ENCODE measurements at places on chromosomes 2 and 18. TPM values are rescaled to one million over a fixed set of nuclear protein-coding genes. Genes with fewer than 3 reads are reported as not detected.

GRCh38 chr2:5464657-5465056, 227.5 kb upstream of the SOX11 start:
- H3K4me3 ChIP-seq: no peak overlapping the region
- no peaks in the 10 kb centered on the region for H3K36me3 ChIP-seq
- H3K4me1 ChIP-seq: no peaks in the 10 kb centered on the region
- no peak overlapping the region for H3K27ac ChIP-seq
- no peak for DNase-seq

- no peaks in the 10 kb centered on the region for H3K36me3 ChIP-seq
- no peaks in the 10 kb centered on the region for H3K27me3 ChIP-seq
- H3K27ac ChIP-seq: no peak overlapping the region
- no peaks in the 10 kb centered on the region for H3K4me1 ChIP-seq
- no peak overlapping the region for H3K4me3 ChIP-seq
Observed at GRCh38 chr2:198638577-198638976, 819.2 kb downstream of the SATB2 start.

GRCh38 chr2:199757233-199757870, 93.6 kb downstream of the FTCDNL1 start:
- H3K27ac ChIP-seq: no peak overlapping the region
- H3K36me3 ChIP-seq: no peaks in the 10 kb centered on the region
- H3K4me1 ChIP-seq: no peaks in the 10 kb centered on the region
- H3K4me3 ChIP-seq: no peak overlapping the region

The KLHL14 gene
- not detected for total RNA-seq

- DNase-seq: no peak
- no peaks in the 10 kb centered on the region for H3K27me3 ChIP-seq
- no peaks in the 10 kb centered on the region for H3K36me3 ChIP-seq
- no peak overlapping the region for H3K27ac ChIP-seq
- H3K4me1 ChIP-seq: no peaks in the 10 kb centered on the region
Observed at GRCh38 chr2:99662761-99663341, 173.0 kb upstream of the REV1 start.

The C18orf54 gene
- total RNA-seq: 2.0 TPM

DNA sequence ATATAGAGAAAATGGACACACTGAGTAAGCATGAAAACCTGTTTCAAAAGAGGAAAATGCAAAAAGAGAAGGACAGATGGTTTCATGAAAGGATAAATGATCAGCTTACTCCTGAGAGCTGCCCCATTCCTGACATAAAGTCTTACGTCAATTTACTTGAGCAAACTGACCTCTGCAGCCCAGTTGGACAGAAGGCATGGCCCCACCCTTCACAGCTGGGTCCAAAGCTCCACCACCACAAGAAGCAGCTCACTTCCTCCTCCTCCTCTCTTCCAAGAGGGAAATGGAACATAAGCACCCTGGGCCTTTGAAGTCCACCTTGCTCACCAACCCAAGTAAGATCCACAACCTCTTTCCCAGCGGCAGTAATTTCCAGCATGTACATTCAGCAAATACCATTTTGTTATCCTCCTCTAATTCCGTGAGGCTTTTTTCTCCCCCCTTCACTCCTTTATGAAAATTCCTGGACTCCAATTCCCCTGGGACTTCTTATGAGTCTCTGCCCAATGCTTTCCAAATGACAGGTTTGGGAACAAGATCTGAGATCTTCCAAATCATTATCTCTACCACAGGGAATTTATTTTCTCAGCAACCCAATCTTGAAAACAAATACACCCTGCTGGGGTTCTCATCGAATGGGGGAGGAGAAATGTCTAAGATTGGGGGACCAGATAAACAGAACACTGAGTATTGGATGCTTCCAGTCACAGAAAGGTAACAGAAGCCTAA, 10.1 kb downstream of the COL4A4 start:
- no peak for DNase-seq
- no peaks in the 10 kb centered on the region for H3K27me3 ChIP-seq
- no peaks in the 10 kb centered on the region for H3K36me3 ChIP-seq
- no peaks in the 10 kb centered on the region for H3K4me1 ChIP-seq
- H3K27ac ChIP-seq: no peak overlapping the region

The LIPG gene
- not detected for total RNA-seq

The LRP2 gene
- total RNA-seq: not detected

DNA sequence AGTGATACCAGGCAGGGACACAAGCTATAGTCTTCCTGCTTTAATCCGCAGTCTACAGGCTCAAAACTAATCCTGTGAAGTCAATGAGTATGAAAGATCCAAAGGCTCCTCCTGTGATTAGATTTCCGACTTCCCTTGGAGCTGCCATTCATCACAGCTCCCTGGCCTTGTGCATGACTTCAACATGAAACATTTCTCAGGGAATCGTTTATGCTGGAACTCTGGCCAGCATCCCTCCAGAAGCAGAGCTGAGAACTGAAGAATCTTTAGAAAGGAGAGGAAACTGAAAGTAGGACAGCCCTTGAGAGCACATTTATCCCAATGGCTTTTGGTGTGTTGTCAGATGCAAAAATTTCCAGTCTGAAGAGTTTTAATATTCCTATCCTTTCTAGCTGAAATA, 84.3 kb upstream of the SESTD1 start:
- H3K27ac ChIP-seq: no peak overlapping the region
- no peaks in the 10 kb centered on the region for H3K27me3 ChIP-seq
- no peak overlapping the region for H3K4me3 ChIP-seq
- no peaks in the 10 kb centered on the region for H3K36me3 ChIP-seq
- DNase-seq: no peak

The SNORC gene
- 0.47 TPM for total RNA-seq

The MFSD6 gene
- total RNA-seq: 36.7 TPM

GRCh38 chr2:23460228-23460627, 75.2 kb downstream of the KLHL29 start:
- no peak overlapping the region for H3K4me3 ChIP-seq
- DNase-seq: no peak
- no peak overlapping the region for H3K27ac ChIP-seq
- H3K4me1 ChIP-seq: no peaks in the 10 kb centered on the region
- H3K36me3 ChIP-seq: no peaks in the 10 kb centered on the region
- H3K27me3 ChIP-seq: peaks cover 3% of the 10 kb centered on the region

DNA sequence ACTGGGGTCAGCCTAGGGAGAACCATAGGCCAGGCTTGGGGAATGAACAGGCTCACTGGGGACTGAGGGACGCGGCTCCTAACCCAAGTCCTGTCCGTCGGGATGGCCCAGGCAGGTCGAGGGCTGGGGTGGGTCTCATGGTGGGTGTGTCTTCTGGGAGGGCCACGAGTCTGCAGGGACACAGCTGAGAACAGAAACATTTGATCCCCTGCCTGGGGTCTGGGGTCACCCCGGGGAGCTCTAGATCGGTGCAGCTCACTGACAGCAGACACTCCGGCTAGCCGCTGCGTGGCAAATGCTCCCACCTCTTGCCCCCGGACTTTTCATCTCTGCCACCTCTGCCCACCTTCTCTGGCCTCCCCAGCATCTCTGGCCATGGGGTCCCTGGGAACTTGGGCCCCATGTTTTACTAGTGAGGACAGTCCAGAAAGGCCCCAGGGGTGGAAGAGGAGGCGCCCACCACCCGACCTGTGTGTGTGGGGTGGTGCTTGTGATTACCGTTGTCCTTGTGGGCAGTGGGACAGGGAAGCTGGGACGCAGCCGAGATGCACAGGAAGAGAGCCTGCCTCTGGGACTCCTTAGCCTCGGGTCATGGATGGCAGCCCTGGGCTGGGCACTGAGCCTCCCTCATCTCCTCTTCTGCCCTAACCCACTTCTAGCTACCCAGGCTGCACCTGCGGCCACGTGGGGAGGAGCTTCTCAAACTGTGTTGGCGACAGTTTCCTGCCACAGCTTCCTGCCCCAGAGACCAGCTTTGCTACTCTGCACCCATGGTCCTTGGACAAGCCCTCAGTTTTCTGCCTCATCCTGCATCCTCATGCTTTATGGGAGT, 4.9 kb downstream of the ZAP70 start:
- peaks cover 24% of the 10 kb centered on the region for H3K36me3 ChIP-seq
- H3K27ac ChIP-seq: peak overlapping the region; percentile 71
- peaks cover 87% of the 10 kb centered on the region for H3K4me1 ChIP-seq
- peak; percentile 88 for DNase-seq
- H3K4me3 ChIP-seq: peak overlapping the region; percentile 69

The HTR2B gene
- not detected for total RNA-seq

GRCh38 chr18:22034276-22034675, 135.1 kb upstream of the GATA6 start:
- no peak overlapping the region for H3K4me3 ChIP-seq
- no peaks in the 10 kb centered on the region for H3K4me1 ChIP-seq
- DNase-seq: no peak
- no peaks in the 10 kb centered on the region for H3K36me3 ChIP-seq

GRCh38 chr2:172013396-172013795, 13.6 kb downstream of the METAP1D start:
- H3K4me3 ChIP-seq: no peak overlapping the region
- DNase-seq: no peak
- no peaks in the 10 kb centered on the region for H3K27me3 ChIP-seq
- H3K36me3 ChIP-seq: no peaks in the 10 kb centered on the region
- no peak overlapping the region for H3K27ac ChIP-seq
- H3K4me1 ChIP-seq: peaks cover 14% of the 10 kb centered on the region

DNA sequence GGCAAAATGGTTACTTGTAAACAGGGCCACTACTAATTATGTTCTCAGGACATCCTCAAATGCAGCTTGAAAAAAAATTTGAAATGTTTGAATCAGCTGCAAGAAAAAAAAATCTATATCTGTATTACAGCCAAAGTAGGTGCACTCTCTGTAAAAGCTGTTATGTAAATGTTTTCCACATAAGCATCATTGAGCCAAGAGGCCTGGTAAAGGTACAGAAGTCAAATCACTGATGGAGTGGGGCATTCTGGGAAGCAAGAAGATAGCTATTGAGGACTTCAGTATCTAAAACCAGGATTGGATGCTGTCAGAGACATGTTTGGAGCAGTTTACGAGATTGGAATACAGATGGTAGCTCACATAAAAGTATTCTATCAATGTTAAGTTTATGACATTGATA, 80.3 kb downstream of the MAPRE2 start:
- H3K4me1 ChIP-seq: peaks cover 47% of the 10 kb centered on the region
- H3K4me3 ChIP-seq: no peak overlapping the region
- no peak overlapping the region for H3K27ac ChIP-seq

DNA sequence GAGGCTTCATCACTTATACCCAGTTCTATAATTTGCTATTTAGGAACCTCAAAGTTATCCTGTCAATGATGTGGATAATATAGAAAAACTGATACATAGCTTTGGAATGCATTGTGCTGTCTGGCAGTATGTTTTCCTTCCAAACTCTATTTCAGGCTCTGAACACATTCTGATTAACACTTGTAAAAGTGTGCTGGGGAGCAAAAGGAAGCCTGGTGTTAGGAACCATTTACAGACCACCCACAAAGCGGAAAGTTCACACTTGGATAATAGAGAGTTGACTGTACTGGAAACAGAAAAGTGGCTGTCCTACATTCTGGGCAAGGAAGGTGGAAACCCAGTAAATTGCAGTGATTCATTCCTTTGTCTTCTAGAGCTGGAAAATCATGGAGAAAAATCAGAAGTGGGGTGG, 114.5 kb upstream of the ZFP36L2 start:
- H3K27ac ChIP-seq: no peak overlapping the region
- peaks cover 4% of the 10 kb centered on the region for H3K36me3 ChIP-seq

DNA sequence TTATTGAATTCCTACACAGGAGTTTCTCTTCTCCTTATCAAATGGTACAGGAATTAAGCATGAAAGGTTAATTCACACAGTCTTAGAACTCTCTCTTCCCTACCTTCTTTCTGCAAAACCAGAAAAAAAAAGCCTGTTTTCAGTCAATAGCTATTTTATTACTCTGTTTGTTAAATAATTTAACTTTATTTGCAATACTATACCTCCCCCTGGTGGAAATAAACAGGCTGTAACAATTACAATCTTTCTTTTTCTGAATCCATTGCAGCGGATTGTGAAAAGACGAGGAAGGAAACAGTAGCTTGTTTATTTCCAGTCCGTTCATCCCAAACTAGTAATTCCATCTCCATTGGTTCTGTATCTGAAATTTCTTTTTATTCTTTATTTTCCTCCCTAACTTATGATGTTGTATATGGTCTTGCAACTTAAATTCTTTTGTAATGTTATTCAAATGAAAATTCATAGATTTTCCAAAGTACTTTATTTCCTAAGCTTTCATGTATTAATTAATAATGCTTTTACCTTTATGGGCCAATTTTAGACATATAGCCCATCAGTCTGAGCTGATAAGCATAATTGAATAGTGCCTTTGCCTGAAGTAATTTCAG, 165.2 kb downstream of the SH3BP4 start:
- no peak overlapping the region for H3K4me3 ChIP-seq
- H3K36me3 ChIP-seq: no peaks in the 10 kb centered on the region
- H3K27ac ChIP-seq: no peak overlapping the region
- DNase-seq: peak; percentile 46
- no peaks in the 10 kb centered on the region for H3K4me1 ChIP-seq
- peaks cover 7% of the 10 kb centered on the region for H3K27me3 ChIP-seq

The KCTD1 gene
- total RNA-seq: 3.8 TPM

DNA sequence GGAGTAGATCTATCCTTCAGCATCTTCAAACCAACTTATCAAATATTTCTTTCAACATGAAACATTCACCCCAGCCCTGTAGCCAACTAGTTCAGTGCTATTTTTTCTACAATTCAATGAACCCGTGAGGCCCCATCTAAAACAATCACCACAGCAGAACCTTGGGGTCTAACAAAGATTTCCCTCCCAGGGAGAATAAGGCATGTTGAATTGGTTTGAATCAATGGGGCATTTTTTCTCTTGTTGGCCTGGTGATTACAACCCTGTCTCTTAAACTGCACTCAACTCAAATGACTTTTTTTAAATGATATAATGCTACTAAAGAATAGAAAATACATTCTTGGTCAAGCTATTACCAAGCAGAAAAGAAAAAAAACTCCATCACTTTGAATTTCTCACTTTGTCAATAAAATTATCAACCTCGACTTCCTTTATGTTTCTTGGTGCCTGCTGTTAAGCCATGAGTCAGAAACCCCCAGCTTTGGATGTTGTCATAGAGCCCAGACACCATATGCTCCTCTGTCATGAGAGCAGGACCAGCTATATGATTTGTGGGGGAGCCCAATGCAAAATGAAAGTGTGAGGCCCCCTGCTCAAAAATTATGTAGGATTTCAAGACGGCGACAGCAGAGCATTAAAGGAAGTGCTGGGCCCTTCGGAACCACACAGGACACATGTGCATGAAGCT, 282.4 kb downstream of the MEIS1 start:
- no peak for DNase-seq
- no peaks in the 10 kb centered on the region for H3K4me1 ChIP-seq
- H3K4me3 ChIP-seq: no peak overlapping the region

DNA sequence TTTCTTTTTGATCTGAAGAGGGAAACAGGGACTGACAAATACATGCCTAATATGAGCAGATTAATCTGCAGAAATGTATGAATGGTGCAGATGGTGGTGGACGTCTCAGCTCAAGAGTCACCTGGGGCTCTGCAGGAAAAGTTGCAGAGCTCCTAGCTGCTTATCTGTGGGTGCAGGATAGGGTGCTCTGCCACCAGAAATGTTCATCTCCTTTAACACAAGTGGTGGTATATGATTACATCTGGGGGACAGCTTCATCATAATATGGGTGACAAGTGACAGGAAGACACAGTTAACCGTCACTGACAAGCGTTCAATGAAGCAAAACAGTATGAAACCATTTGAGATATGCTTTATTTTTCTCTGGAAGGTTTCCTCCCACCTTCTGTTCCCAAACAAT, 121.2 kb upstream of the LINC00305 start:
- no peaks in the 10 kb centered on the region for H3K27me3 ChIP-seq
- no peak for DNase-seq
- H3K36me3 ChIP-seq: no peaks in the 10 kb centered on the region
- no peak overlapping the region for H3K4me3 ChIP-seq
- no peaks in the 10 kb centered on the region for H3K4me1 ChIP-seq
- H3K27ac ChIP-seq: no peak overlapping the region

The ABCG8 gene
- not detected for total RNA-seq
